Activated CD4-positive, alpha-beta T cell treated with anti-CD3 and anti-CD28 coated beads, Interleukin-2, amount 50 U/mL, for 1 hour (primary cell): ENCODE measurements at places on chromosomes 11 and 22.

GRCh38 chr11:58334708-58335107 lies 24.2 kb downstream of the OR5B17 start:
- DNase-seq, result no peak

GRCh38 chr11:122758974-122759373 lies 79.3 kb upstream of the CRTAM start:
- DNase-seq, result no peak

DNA sequence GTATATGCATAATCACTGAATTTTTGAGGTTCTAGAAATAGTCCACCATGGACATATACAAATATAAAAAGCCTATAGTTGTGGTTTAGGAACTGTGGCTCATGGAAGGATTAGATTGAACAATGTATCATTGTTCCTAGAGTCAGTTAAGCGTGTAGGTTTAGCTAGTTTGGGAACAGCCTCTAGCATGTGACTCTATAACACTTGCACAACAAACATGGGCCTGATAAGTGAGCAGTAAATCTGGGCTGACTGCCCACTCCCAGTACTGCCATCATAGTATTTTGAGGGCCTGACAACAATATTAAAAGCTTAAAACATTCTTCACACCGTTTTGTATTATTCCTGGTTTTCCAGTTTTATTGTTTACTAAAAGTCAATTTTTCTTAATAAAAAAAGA lies 47.0 kb downstream of the YAP1 start:
- no peak for DNase-seq

GRCh38 chr11:25943777-25944661 lies 387.9 kb upstream of the ANO3 start:
- no peak for DNase-seq

DNA sequence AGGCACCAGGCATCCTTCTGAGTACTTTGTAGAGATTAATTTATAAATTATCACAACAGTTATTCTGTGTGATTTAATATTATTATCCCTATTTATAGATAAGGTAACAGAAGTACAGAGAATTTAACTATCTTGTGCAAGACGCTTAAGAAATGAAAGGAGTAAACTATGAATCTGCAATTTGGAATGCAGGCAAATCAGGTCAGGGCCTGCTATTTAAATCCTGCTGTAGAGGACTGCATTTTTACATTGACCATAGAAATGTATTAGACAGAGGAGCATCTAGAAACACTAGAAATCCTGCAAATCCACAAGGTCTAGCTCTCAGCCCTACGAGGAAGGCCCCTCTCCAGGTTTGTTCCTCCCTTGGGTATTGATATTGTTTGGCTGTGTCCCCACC lies 336.2 kb downstream of the ETS1 start:
- no peak for DNase-seq

- DNase-seq, result no peak
These were observed 13.7 kb upstream of the CTTN start for GRCh38 chr11:70384566-70385152.

GRCh38 chr11:15707194-15707593 lies 592.5 kb downstream of the INSC start:
- no peak for DNase-seq

- no peak for DNase-seq
These were observed 110.0 kb downstream of the KIRREL3 start for GRCh38 chr11:126890561-126890960.

GRCh38 chr11:134995741-134996140 lies 583.7 kb upstream of the B3GAT1 start:
- DNase-seq, result no peak

- no peak for DNase-seq
These were observed 1984.7 kb upstream of the RAG2 start for GRCh38 chr11:38582756-38583155.

GRCh38 chr11:45280449-45280848 lies 5.7 kb downstream of the SYT13 start:
- no peak for DNase-seq

DNA sequence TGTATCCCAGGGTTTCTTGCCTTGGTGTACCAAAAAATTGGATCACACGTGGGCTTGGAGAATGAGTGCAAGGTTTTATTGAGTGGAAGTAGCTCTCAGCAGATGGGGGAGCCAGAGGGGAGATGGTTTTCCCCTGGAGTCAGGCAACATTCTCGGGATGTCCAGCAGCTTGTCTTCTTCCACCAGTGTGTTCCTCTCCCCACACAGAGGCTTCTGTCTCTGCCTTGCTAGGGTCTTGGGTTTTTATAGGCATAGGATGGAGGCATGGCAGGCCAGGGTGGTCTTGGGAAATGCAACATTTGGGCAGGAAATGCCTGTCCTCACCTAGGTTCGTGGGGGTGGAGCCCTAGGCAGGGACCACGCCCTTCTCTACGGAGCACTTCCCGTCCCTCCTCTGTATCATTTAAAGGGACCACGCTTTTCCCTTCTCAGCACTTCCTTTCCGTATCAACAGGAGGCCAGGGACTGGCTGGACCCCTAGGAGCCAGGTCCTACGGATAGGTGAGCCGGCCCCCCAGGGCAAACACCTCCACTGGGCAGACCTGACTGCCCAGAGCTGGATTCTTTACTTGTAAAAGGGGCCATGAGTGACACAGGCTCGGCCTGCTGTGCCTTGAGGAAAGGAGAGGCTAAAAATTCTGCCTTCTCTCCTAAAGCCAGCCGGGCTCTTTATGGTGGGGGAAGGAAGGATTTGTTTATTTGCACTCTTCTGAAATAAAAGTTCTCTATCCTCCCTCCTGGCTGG lies 55.3 kb upstream of the CCDC188 start:
- peak; percentile 50 for DNase-seq

DNA sequence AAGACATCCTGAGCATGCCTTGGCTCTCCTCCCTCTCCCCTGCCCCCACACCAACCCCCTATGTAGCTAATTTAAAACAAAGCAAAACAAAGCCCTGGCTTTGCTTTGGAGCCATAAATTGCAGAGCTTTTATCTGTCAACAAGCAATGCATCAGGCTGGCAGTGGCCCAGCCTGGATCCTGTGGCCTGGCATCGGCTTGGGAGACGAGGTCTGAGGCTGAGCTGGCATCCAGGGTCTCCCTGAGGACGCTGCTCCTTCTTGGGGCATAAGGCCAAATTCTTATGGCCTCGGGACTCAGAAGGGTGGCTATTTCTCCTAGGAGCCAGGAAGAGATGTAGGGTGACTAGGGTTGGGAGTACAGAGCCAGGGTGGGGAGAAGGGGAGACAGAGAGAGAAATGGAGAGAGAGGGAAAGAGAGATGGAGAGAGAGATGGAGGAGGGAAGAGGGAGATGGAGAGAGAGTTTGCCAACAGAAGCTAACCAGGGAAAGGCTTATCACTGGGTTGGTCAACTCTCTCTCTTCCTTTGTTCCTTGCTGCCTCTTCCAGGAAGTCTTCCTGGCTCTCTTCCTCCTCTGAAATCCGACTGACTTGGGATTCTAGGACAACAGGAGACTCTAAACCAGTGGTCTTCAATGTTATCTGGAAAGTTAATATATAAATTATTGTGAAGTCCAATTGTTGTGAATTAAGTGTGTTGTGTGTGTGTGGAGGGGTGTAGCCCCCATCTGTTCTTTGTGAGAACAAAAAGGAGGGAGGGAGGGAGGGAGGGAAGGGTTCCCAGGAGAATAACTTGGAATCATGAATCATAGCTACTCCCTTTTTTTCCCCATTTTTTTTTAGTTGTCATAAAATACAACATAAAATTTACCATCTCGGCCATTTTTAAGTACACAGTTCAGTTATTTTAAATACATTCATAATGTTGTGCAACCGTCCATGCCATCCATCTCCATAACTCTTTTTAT lies 29.1 kb downstream of the TSPAN18 start:
- no peak for DNase-seq

DNA sequence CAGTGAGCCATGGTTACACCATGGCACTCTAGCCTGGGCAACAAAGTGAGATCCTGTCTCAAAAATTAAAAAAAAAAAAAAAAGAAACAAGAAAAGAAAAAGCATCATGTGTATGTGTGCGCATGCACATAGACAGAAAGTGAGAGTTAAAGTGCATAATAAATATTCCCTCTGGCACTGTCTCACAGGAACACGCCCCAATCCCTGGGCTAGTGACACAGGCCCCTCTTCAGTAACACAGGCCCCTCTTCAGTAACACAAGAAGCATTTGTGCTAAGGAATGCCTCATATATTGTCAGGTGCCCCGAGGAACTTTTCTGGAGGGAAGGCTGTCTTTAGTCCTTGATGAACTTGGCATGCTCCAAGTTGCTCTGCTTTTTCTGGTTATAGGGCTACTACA lies 57.5 kb downstream of the RPL27A start:
- DNase-seq, result no peak

DNA sequence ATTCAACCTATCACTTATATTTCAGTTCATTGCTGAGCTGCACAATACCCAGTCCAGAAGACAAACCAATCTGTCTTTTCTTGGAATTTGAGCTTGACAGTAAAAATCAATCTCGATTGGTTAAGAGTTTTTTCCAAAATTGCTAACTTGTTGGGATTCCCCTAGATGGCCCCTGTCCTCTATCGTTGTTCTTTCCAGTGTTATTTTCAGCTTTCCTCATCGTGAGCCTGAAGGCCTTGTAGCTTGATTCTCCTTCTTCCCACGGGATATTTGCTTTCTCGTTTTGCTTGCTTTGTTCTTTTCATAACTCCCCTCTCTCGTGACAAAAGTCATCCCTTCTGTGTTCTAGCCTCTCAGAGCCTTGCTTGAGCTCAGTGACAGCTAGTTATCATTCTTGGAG lies 3.1 kb downstream of the OR8B8 start:
- no peak for DNase-seq

- DNase-seq, result no peak
These were observed 44.4 kb upstream of the FAT3 start for GRCh38 chr11:92180226-92180625.

DNA sequence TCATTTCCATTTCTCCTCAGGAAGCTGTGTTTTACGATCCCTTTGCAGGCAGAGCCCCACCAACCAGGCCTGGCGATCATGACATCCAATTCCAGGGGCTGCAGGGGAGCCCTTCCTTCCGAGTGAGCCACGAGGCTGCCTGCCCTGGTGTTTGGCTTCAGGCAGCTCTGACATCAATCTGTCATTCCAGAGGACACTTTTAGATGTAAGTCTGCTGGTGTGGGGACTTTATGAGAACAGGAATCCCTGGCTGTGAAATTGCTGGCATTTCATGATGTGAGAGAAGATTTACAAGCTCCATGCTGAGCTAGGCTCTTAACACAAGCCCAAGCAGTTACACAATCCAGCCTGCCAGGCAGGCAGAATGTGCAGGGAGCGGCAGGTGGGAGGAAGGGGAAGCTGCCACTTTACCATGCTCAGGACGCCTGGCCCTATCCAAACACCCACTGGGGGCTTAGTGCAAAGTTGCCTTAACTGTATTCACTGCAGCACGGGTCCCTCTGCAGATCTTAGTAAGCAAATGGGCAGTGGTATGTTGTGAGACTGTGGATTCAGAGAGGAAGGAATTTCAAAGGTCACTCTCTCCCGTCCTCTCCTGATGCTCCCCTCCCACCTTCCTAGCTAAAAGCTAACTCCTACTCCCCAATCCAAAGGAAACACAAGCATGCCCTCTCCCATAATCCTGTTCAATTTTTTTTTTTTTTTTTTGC lies 43.4 kb upstream of the MICAL2 start:
- DNase-seq, result no peak

DNA sequence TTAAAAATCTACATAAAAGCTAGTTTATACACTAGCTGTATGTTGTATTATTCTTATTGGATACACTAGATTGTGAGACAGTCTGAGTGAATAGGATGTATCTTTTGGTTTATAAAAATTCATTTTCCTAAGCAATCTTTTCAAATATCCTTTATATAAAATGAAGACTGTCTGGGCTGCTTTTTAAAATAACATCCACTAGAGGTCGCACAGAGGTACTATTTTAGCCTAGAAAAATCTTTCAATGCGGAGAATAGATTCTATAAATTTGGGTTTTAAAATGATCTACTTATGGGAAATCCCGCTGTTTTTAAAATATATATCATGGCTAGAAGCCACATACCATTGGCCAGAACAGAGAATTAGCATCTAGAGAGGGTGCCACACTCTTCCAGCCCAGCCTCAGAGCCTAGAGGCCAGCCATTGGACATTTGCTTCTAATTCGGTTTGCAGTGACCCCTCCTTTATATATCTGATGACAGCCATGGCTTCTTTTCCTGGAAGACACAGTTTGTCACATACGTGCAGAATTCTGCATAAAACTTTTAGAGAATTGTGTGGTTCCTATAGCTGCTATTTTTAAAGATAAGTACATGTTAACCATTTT lies 7.3 kb downstream of the C11orf97 start:
- no peak for DNase-seq

GRCh38 chr11:125102510-125102909 lies 8.9 kb downstream of the TMEM218 start:
- DNase-seq, result no peak

GRCh38 chr22:29470159-29470855 lies 9.7 kb upstream of the NEFH start:
- DNase-seq, result peak; percentile 77

DNA sequence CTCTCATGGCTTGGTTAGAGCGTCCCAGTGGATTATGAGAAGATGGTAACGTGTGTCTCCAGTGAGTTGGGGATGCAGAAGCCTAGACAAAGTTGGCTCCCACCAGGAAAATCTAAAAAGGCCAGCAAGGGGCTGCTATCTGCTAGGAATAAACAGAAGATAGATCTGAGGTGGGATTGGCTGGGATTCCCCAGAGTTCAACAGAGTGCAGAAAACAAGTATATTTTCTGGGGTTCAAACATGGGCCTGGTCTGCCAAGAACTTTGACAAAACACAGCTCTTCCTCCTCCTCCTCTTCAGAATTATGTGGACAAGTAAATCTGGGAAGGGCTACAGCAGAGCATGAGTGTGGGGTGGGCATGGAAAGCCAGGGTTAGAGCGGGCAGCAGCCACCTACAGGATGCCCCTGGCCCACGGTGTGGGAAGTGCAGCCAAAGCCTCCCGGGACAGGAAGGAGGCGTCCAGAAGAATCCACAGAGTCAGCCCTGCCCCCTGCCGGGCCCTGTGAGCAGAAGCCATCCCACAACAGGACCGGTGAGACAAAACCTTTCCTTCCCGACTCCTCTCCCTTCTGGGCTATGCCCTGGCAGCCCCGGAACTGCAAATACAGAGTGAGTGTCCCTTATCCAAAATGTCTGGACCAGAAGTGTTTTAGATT lies 67.1 kb downstream of the CD82 start:
- peak; percentile 20 for DNase-seq

GRCh38 chr11:83088965-83089364 lies 17.3 kb upstream of the RAB30 start:
- DNase-seq, result no peak

- no peak for DNase-seq
These were observed 812 bp downstream of the JAM3 start for GRCh38 chr11:134069426-134070341.

GRCh38 chr11:7896009-7896785 lies 34.9 kb downstream of the OR10A6 start:
- DNase-seq, result no peak

DNA sequence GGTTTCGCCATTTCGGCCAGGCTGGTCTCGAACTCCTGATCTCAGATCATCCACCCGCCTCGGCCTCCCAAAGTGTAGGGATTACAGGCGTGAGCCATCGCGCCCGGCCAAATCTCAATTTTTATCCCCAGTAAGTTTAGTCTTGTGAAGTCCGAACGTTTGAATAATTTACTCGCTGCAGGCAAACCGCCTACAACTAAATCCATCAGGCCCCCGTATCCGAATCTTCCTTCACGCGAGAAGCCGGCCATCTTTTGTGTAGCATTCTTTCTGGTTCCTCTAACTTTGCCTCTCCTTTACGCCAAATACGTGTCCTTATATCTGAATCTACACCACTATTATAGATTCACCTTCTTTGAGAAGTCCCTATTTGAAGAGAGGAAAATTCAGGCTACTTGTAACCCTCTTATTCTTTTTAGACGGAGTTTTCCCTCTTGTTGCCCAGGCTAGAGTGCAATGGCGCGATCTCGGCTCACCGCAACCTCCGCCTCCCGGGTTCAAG lies 581 bp upstream of the EIF3L start:
- DNase-seq, result no peak
